Stimulated activated CD8-positive, alpha-beta memory T cell treated with anti-CD3 and anti-CD28 coated beads, Interleukin-7, amount 100 ng/mL, for 1 hour (primary cell): ENCODE measurements at places on chromosomes 13 and 19.

DNA sequence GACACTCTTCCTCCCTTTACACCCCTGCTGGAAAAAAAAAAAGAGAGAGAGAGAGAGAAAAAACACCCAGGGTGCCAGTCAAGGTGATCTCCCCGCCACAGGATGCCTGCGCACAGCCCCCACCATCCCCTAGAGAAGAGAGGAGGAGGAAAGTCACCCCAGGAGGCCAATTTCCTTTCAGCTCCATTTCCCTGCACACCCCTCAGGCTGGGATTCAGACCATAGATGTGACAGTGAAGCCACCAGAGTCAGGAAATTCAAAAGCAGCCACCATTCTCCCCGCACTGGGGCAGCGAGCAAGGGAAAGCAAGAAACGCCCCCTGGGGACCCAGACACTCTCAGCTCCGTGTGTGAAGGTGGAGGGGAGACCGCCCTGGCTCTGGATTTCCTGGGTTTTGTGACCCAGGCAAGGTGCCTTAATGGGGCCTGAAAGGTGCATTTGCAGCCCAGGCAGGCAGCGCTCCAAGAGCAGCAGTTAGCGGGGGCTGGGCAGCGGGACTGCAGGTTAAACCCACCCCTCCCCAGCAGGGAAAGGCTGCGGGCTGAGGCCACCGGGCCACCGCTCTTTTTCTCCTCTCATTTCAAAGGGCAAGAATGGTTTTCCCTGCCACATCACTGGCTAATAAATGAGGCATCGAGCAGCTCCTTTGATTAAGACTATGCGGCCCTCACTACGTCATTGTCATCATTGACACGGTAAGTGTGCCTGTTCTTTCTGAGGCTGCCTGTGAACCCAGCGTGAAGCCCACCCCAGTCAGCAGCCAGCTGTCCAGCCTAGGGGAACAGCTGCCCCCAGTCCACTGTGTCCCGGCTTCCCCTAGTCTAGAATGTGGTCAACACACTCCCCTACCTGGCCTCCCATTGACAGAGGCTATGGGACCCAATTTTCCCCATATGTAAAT lies 83.8 kb upstream of the TM9SF2 start:
- DNase-seq, result no peak

DNA sequence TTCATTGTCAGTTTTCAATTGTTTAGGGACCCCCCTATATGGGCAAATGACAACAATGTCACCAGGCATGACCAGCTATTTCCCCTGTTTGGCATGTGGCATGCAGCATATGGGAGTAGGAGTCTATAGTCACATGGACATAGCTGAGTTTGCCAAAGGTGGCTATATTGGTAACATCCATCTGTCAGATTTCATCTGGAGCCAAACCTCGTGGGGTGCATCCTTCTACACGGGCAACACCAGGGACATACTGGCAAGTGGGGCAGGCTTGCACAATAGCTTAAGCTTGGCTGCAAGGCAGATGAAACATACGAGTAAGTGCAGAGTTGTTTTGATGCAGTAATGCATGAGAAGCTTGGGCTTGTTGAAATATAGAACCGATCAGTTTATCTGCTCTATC lies 24.5 kb upstream of the ZNF816 start:
- DNase-seq, result no peak

GRCh38 chr13:77335543-77335942 lies 8.6 kb upstream of the MYCBP2 start:
- no peak for DNase-seq

- DNase-seq, result no peak
Measured at GRCh38 chr19:14085309-14085995, at the start of gene C19orf67. Gene C19orf67, minus strand, starts transcription at chr19:14085783. Its CDS starts 156 bp downstream, at chr19:14085627.

GRCh38 chr19:19775891-19776205 lies 42.9 kb upstream of the ZNF14 start:
- no peak for DNase-seq

DNA sequence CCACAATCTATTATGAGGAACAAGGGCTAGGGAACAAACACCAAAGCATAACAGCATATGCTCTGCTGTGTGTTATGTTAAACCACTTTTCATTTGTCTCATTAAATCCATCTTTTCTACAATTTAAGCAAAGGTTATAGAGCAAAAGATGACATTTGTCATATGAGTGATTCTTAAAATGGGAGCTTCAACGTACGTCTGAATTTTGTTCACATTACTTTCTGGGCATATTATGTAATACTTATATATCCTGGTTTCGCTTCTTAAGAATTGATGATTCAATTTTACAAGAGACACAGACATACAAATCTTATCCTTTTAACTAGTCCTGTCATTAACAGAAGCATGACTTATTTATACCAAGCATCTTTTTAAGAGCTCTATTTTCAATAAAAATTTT lies 3.3 kb upstream of the TPP2 start:
- DNase-seq, result no peak

DNA sequence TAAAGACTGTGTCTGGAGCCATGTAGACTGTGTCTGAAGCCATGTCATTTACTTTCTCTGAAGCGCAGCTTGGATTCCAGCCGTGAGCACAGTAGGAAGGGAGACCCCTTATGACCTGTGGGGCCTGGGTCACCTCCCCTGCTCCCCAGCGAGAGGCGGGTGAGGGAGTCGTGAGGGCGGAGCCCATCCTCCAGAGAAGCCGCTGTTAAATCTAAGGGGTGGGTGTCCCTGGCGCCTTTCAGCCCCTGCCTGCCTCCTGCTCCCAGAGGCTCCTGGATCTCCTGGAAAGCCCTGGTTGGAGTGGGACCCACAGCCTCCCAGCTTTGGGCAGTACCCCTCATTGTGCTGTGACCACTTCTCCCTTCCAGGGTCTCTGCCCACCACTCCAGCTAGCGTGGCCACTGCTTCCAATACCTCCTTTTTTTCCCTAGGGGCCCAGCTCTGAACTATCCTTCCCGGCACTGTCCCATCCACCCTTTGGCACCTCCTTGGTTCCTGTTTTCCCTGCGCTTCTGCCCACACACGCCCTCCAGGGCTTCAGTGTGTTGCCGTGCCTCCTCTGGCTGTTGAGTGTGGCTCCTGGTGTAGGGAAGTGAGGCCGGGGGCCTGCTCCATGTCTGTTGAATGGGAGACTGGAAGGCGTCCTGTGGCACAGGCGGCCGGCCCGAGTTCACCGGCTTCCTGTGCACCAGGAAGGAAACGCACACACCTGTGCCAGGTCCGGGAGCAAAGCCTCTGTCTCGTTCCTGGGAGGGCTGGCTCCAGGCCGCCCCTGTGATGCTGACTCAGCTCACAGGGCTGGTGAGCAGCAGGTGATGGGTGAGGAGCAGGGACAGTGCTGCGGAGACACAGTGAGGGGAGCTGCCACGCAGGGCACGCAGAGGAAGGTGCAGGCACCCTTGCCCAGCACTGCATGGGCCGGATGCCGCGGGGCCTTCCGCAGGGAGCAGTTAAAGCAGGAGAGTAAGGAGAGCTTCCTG lies 29.4 kb downstream of the ATP4B start:
- no peak for DNase-seq

DNA sequence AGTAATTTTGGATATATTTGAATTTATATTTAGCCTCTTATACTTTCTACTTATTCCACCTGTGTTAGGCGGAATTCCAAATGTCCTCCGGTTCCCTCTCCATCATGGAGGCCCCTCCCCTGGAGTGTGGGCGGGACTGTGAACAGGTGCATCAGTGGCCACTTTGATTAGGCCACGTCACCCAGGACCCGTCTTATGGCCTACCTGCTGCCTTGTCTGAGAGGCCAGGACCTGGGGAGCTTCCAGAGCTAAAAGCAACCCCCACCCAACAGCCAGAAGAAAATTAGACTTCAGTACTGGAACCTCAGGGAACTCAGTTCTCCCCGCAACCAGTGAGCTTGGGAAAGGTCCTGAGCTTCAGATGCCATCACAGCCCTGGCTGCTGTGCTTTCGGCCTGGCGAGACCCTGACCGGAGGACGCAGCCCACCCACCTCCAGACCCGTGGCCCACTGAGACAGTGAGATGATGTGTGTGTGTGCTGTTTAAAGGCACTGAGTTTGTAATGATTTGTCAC lies 200.2 kb upstream of the SOX1 start:
- no peak for DNase-seq

GRCh38 chr19:2334986-2335846 lies 6.7 kb downstream of the SPPL2B start:
- no peak for DNase-seq

- no peak for DNase-seq
Measured at GRCh38 chr13:26300140-26300539, 46.2 kb downstream of the CDK8 start.
